AG10803 (cell line): ENCODE measurements at places on chromosomes 6 and 20.
A peak's percentile ranks its signal among the peaks of the same experiment; 100 is the strongest.

DNA sequence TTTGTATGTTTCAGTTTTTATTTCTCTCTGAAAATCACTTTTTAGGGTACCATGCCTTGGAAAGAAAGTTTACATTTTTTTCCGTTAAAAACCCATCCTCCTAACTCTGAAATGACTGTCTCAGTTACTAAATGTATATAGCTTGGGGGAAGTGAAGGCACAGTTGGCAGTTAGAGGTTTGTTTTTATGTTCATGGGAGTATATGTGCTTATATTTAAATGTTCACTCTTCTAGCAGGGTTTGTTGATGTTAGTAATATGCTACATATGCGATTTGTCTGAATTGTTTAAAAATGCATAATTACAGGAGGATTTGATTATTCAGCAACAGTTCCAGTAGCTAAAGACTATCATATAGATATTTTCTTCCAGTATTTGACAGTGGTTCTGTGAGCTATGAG, 31.1 kb downstream of the CDKAL1 start:
- DNase-seq, result no peak

DNA sequence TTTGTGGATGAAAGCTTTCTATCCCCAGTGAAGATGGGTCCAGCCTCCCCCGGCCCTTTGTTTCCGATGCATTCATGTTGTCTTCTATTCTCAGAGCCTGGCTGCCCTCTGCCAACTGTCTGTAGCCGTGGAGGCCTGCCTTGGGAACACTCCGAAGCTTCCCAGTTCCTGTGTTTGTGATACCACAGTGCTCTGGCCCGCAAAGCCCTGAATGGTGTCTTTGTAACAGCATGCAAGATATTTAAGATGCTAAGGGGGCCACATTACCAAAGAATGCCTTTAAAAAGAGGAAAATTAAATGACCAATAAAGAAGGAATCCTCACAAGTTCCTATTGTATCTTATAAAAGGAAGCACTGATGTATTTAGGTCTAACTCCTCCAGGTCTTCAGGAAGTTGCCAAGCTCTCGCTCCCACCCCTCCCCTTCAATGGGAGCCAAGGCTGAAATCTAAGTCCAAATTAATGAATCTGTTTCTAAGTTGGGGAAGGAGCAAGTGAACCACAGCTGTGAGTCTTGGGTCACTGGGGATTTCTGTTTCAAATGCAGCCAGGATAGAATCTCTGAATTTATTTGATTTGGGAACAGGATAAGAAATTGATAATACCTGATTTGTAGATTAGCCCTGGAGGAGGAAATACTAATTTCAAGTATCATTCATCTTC, 596.1 kb downstream of the QKI start:
- no peak for DNase-seq

GRCh38 chr20:49676581-49677291, 36.9 kb downstream of the B4GALT5 start:
- DNase-seq, result peak; percentile 42

DNA sequence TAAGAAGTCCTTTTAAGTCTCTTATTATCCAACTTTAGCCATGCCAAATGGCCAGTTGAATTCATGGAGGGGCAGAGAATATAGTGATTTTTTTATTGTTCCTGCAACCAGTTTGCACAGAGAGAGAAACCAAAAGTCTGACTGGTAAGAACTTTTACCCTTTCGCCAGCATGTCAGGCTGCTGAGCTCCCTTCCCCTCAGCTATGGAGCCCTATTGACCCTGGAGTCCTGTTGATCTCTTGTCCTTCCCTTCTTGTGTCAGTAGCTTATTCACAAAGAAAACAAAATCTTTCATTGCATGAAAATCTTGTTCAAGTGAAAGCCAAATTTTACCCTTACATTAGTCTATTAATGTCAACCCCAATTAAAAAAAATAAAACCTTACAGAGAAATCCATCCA, 1.5 kb upstream of the SLC22A1 start:
- DNase-seq, result no peak

- no peak for DNase-seq
These were observed 178.0 kb downstream of the CLIC5 start for GRCh38 chr6:45837541-45838200.

- no peak for DNase-seq
These were observed 22.9 kb upstream of the RIPK1 start for GRCh38 chr6:3045369-3045768.

GRCh38 chr6:31038559-31038958, 28.3 kb downstream of the MUC22 start:
- no peak for DNase-seq

DNA sequence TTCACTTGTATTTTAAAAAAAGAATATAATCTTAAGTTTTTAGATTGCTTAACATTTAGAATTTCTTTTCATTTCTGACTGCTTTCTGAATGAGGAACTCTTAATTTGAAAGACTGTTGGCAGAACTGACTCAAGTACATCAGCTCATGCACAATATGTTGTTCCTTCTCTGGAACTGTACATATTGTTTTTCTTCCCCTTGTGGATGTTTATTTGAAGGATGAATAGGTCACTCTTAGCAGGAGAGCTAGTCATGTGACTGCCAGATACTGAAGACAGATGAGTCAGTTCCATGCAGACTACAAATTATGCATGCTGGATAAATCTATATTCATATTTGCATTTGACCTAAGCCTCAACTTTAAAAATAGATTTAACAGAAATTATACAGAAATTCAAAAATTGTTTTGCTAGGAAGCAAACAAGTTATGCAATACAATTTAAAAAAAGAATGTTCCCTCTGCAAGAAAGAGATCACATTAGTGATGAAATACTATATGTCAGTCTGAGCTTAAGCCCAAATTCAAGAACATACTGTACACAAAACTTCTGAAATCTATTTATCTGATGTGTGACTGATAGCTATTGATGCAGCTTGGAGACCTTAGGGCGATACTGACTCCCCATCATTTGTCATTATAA, 1274.9 kb upstream of the GJE1 start:
- peak; percentile 80 for DNase-seq

DNA sequence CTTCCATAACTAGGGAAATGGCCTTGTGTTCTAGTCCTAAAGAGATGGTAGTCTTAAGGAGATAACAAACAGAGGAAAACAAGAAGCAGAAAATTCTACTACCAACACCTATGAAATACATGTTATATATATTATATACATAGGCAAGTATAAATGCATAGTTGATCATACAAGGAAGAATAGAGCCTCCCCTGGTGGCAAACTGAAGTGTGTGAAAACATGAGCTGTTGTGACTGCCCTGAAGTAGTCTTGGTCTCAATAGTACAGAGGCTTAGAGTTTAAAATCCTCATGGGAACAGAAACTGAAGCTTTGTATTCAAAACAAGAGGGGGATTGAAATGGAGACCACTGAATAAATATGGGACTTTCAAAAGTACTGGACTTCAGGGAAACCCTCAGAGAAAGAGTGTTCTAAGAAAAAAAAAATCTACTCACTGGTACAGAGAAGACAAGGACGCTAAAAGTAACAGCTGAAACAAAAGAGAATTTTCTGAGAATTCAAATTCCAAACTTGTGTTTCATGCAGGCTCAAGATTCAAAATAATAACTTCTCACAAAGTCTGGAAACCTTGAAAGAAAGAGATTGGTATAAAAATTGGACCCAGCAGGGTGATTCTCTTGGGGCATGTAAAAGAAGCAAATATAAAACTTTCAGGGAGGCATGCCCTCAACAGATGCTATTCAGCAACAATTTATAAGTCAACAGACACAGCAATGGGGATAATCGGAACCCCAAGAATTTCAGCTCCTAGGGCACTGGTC, 59.7 kb upstream of the SAMD3 start:
- peak; percentile 48 for DNase-seq

- no peak for DNase-seq
These were observed 28.7 kb downstream of the SAYSD1 start for GRCh38 chr6:39086294-39086693.

DNA sequence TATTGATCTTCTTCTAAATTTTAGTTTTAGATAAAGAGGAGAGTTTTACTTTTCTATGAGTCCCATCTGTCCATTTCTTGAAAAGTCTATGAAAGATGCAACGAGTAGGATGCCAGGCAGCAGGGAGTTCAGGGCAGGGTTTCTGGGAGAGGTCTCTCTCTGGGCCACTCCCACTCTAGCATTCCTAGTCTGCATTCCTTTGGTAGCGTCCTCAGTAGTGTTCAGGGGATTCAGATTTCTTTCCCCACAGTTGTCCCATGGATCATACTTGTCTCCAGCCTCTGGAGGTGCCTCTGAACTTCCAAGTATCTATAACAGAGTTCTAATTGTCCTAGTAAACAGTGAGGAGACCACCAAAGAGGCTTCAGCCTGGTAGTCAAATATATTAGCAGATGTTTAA, 225.3 kb downstream of the RIMS1 start:
- no peak for DNase-seq

- DNase-seq, result no peak
These were observed 8.8 kb downstream of the MAP7 start for GRCh38 chr6:136541395-136541794.

DNA sequence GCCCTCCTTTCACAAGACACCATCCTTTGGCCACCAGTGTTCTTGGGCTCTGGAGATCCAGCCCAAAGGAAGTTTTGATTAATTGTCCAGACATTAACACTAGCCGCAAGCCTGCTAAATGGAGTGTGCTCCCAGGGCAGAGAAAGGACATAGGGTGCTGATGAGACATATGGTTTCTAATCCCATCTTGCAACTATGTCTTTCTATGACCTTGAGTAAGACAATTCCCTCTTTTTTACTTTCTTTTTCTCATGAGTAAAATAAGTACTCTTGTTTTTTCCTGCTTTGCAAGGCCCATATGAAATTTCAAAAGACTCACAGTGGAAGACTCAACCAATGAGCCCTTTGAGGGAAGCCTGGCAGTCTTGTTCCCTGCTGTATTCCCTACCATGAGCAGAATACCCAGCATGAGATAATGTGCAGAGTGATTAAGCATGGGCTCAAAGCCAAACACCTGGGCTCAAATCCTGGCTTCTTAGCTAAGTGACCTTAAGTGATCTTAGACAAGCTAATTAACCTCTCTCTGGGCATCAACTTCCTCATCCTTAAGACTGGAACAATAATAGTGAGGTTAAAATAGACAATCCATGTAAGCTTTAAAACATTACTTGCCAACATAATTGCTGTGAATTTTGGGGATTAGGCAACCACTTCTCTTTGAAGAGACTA, at the start of gene WFDC10B:
WFDC10B (minus strand) TSS at position 51 of the 669 bp plus-strand sequence. CDS start 19,027 bp downstream, outside the sequence.
- no peak for DNase-seq
